Ascending aorta (tissue), 2 donors: ENCODE measurements at places on chromosomes 2 and 18. TPM values are rescaled to one million over a fixed set of nuclear protein-coding genes. Genes with fewer than 3 reads are reported as not detected.

ARHGAP28 gene
- 0.85 TPM for total RNA-seq

ATP6V1C2 gene
- total RNA-seq: 6.0 TPM

LRRC30 gene
- not detected for total RNA-seq

LRATD1 gene
- 5.7 TPM for total RNA-seq

XIRP2 gene
- total RNA-seq: 1.2 TPM

MERTK gene
- 11.1 TPM for total RNA-seq

RTP5 gene
- total RNA-seq: not detected

CRYBA2 gene
- total RNA-seq: not detected

DUSP19 gene
- 1.3 TPM for total RNA-seq

IL37 gene
- total RNA-seq: not detected

CNTNAP5 gene
- not detected for total RNA-seq

PMAIP1 gene
- not detected for total RNA-seq

FECH gene
- total RNA-seq: 33.0 TPM

ST8SIA5 gene
- 0.11 TPM for total RNA-seq

UGT1A3 gene
- not detected for total RNA-seq

ADAM23 gene
- total RNA-seq: 2.3 TPM

CCL20 gene
- not detected for total RNA-seq

HEATR5B gene
- total RNA-seq: 10.6 TPM

HOXD8 gene
- 19.8 TPM for total RNA-seq

IL1R2 gene
- total RNA-seq: 25.4 TPM

ERBB4 gene
- 1.7 TPM for total RNA-seq

POTEJ gene
- total RNA-seq: not detected

PPIG gene
- total RNA-seq: 30.2 TPM

RGPD8 gene
- total RNA-seq: 8.2 TPM

DYSF gene
- total RNA-seq: 58.3 TPM

CFAP65 gene
- total RNA-seq: not detected

WNT6 gene
- 1.2 TPM for total RNA-seq

NEB gene
- total RNA-seq: 0.53 TPM

PHLPP1 gene
- 9.8 TPM for total RNA-seq

ALPP gene
- total RNA-seq: not detected

MC5R gene
- not detected for total RNA-seq

VIL1 gene
- not detected for total RNA-seq

SH3RF3 gene
- 53.5 TPM for total RNA-seq

ELOA2 gene
- not detected for total RNA-seq

OR6B2 gene
- not detected for total RNA-seq

NXPH2 gene
- not detected for total RNA-seq

CFC1 gene
- not detected for total RNA-seq

DSG1 gene
- total RNA-seq: not detected

DSG2 gene
- total RNA-seq: 10.5 TPM

TFPI gene
- total RNA-seq: 85.6 TPM

ASIC4 gene
- not detected for total RNA-seq

CPO gene
- total RNA-seq: not detected

CACNB4 gene
- total RNA-seq: 3.7 TPM

LONRF2 gene
- total RNA-seq: 7.6 TPM

GCG gene
- total RNA-seq: not detected

DAPL1 gene
- not detected for total RNA-seq
